ENCODE measurements at places on chromosomes 6 and 20.

GRCh38 chr6:29845405-29846006 lies 17.9 kb downstream of the HLA-G start:
- no peak for DNase-seq

DNA sequence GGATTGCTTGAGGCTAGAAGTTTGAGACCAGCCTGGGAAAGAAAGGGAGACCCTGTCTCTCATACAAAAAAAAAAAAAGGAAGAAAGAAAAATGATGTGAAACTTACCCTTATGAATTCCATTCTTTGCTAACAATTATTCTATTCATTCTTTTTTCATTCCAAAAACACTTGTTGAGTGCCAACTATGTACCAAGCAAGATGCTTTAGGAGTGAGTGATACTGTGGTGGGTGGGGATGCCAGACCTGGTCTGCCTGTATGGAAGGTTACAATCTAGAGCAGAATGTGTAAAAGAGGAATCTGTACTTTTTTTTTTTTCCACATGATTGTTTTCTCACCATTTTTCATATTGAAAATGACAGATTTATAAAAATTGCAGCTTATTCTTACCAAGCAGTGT lies 73.8 kb upstream of the TULP1 start:
- no peak for DNase-seq

- no peak for DNase-seq
These were observed 161.4 kb downstream of the PDE7B start for GRCh38 chr6:136012943-136013342.

DNA sequence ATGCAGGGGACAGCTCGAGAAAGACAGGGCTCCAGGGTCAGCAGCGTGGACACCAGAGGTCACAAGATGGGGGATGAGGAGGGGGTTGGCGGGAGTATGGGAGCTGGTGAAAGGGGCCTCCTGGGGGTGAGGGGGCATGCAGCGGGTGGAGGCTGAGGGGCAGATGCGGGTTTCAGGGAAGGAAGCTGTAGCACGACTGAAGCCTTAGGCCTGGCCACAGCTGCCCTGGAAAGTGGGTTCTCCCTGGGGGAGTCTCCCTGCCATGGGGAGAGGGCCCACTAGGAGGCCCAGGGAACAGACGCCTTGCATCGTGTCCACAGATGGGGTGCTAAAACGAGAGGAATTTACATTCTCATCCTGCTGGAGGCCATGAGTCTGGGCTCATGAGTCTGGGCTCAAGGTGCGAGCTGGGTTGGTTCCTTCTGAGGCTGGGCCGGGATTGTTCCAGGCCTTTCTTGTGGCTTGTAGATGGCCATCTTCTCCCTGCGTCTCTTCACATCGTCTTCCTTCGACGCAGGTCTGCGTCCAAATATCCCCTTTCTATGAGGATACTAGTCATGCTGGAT lies 18.0 kb downstream of the APCDD1L start:
- no peak for DNase-seq

DNA sequence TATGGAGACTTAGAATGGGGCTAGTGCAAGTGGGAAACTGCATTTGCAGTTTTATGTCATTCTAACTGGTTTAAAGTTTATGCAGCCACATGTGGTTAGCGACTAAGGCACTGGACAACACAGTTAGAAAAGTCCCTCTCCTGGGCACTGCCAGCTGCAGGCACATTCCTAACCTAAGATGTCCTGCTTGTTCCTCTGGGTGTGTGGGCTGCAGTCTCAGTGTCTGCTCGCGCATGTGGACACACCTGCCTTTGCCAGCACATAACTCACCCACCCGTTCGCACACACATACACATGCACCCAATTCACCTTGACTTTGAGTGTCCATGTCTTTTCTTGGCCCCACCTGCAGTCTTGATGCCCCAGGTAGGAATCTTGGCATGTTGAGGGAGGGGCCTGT lies 18.5 kb upstream of the SLC22A2 start:
- no peak for DNase-seq

DNA sequence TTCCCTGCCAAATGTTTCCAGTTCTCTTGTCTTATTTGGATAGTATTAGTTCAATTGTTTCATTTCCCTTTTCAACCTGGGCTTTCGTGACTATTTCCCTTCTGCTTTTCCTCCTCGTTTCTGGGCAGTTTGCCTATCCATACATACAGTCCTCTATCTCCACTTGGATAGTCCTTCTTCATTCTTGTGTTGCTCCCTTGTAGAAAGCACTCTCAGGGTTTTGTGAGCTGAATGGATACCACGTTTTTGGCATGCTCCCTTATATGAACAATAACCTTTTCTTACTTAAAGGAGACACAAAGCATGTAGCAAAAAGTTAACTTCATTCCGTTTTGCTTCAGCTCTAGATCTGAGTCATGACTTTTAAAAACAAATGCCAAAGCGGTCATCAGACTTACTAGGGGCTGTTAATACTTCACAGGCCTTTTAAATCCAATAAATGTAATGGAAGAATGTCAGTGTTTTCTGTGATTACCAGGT lies 16.6 kb downstream of the CRYBG1 start:
- no peak for DNase-seq

GRCh38 chr6:155483858-155484257 lies 28.2 kb upstream of the NOX3 start:
- no peak for DNase-seq

GRCh38 chr6:53868626-53869025 lies 73.8 kb downstream of the LRRC1 start:
- no peak for DNase-seq

DNA sequence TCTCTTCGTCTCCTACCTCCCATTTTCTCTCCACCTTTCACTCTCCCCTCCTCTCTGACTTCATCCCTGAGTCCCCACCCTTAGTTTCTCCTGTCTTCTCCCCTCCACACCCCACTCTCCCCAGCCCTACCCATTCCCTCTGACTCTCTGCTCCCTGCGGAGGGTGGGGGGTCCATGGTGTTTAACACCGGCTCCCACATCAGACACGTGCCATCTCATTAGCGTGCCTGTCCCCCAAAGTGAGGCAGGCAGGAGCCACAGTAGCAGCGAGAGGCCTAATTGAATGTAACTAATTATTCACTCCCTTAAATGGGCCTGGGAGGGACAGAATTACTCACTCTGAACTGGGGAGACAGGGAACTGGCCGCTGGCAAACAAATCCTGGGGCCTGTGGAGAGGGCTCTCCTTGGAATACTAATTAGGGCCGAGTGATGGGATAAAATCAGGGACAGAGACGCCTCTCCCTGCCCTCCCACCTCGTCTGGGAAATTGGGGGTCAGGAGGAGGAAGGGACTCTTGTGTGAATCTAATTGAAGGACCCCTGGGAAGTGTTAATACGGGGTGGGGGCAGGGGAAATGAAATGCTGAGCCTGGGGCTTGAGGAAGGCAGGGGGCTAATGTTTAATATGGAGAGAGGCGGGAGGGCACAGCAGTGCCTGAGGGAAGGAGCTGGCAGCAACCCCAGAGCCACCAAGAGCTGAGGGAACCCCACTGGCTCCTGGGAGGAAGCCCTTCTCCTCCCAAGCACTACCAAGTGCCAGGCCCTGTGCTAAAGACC lies 17.9 kb downstream of the CD40 start:
- no peak for DNase-seq

DNA sequence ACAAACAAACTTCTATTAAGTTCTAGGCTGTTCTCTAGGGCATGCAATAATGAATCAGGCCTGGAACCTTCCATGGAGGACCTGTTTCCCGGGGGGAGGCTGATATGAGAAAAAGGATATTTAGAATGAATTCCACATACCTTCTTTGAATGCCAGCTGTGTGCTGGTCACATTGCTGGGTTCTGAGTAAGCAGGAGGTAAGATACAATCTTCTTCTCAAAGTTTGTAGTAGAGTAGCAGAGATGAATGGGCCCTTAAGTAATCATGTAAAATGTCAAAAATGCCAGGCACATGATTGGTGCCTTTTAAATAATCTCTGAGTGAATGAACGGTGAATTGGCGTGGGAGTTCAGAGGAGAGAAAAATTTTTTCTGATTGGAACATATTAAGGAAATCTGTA lies 47.4 kb downstream of the TGM2 start:
- DNase-seq = no peak

GRCh38 chr6:10610289-10610688 lies 84.1 kb downstream of the C6orf52 start:
- no peak for DNase-seq

- DNase-seq = no peak
These were observed 106.2 kb downstream of the TULP4 start for GRCh38 chr6:158418501-158418900.

- no peak for DNase-seq
These were observed 995.3 kb upstream of the FLRT3 start for GRCh38 chr20:15332711-15333160.

- no peak for DNase-seq
These were observed 1.2 kb downstream of the DXO start for GRCh38 chr6:31970604-31971271.

DNA sequence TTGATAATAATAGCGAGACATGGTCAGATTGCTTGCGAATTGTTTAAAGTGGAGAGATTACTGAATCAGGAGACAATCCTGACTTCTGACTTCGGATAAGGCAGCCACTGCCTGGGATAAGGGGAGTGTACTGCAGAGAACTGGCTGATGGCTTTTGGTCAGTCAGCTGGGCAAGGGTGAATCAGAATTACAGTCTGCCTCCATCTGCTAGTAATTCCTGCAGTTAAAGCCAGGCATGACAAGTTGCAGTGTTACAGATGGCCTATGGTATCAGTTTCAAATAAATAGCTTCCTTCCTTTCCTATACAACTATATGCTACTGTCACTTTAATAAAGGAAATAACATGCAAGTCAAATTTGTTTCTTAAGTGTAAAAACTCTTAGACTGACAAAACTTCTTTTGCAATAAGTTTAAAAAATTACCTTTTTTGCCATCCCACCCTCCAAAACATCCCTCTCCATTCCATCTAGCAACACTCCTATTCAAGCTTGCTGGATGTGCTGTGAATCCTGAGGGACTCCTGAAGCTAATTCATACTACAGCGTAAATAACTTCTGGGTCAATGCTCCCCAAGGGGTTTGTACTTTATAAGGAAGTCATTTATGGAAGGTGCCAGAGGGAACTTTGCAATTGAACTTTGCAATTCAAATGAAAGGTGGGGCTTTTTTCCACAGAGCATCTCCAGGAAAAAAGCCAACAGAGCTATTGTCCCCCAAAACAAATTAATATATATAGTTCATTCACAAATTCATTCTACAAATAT lies 245.2 kb downstream of the ADGRB3 start:
- DNase-seq = no peak

GRCh38 chr6:33610779-33611732 lies 10.1 kb upstream of the ITPR3 start:
- DNase-seq = no peak

DNA sequence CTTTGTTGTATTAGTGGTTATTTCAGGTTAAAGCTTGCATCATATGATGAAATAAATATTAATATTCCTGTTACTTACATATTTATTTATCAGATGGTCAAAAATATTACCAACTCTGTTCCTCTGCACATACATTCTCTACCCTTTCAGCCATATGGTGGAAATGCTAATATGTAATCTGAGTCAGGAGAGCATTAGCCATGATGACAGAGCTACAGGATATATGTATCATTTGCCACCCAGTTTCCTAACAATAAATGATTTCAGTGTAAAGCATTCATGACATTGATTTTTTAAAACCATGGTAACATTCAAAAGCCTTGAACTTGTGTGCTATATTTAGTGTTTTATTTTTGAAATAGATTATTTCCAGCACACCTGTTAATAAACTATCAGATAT lies 16.6 kb downstream of the POPDC3 start:
- no peak for DNase-seq

Data from activated naive CD4-positive, alpha-beta T cell (primary cell).